Fibroblast of skin of back (primary cell): ENCODE measurements at places on chromosomes 5 and 9.

GRCh38 chr5:20420991-20421595 lies 433.1 kb upstream of the CDH18 start:
- no peak for DNase-seq

- no peak for DNase-seq
Observed at GRCh38 chr5:96447949-96448348, 14.9 kb upstream of the PCSK1 start.

DNA sequence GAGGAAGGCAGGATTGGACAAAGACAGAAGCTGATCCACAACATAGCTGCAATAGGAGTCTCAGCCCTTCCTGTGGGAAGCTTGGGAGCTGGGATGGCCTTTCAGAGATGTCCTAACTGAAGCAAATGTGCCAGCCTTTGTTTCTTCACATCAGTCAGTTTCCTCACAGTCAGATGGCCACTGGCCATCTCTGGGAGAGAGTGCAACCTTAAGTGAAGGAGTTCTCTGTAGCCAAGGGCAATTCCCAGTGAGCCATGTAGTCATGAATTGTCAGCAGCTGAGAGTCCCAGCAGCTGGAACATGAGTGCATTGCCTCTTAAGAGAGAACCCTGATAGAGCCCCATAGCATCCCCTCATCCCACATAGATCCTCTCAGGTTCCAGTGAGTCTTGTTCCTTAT lies 89.1 kb upstream of the LIFR start:
- no peak for DNase-seq

- no peak for DNase-seq
Observed at GRCh38 chr5:55222092-55222984, 4.8 kb downstream of the MCIDAS start.

DNA sequence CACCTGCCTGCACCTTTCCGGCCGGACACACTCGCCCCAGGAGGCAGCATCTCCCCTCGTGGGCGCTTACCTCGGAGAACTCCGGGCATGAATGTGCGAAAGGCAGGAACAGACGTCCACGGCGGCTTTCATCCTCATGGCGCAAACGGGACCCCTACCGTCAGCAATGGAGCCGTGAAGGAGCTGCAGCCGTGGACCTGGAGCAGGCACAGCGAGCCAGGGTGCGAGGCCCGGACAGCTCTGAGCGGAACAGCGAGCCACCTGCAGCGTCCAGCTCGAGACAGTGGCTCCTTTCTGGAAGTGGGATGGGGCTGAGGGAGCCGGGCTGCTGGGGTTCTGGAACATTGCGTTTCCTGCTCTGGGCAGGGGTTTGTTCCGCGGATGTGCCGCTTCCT lies 7.8 kb upstream of the SLC6A19 start:
- DNase-seq = no peak
